ENCODE measurements at places on chromosomes 1 and 21. TPM values are rescaled to one million over a fixed set of nuclear protein-coding genes. Genes with fewer than 3 reads are reported as not detected.

The FABP3 gene
- 35.8 TPM for total RNA-seq

GRCh38 chr1:222034790-222035189 is 292.9 kb upstream of the DUSP10 start:
- no peaks in the 10 kb centered on the region for H3K36me3 ChIP-seq
- H3K27me3 ChIP-seq, result no peaks in the 10 kb centered on the region
- H3K4me3 ChIP-seq, result no peak overlapping the region
- no peak overlapping the region for H3K27ac ChIP-seq
- no peak for DNase-seq
- H3K4me1 ChIP-seq, result peaks cover 7% of the 10 kb centered on the region

DNA sequence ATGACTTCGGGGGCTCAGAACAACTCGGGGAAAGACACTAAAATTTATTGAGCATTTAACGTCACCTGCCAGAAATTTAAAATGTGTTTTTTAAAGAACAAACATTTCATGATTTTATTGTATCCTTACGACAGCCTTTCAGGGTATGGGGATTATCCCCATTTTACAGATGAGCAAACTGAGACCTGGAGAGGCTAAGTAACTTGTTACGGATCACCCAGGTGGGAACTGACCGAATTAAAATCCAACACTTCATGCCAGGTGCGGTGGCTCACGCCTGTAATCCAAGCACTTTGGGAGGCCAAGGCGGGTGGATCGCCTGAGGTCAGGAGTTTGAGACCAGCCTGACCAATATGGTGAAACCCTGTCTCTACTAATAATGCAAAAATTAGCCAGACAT is 50.9 kb downstream of the DISC1 start:
- H3K36me3 ChIP-seq, result no peaks in the 10 kb centered on the region
- no peaks in the 10 kb centered on the region for H3K4me1 ChIP-seq
- no peak overlapping the region for H3K4me3 ChIP-seq
- no peaks in the 10 kb centered on the region for H3K27me3 ChIP-seq
- no peak for DNase-seq

DNA sequence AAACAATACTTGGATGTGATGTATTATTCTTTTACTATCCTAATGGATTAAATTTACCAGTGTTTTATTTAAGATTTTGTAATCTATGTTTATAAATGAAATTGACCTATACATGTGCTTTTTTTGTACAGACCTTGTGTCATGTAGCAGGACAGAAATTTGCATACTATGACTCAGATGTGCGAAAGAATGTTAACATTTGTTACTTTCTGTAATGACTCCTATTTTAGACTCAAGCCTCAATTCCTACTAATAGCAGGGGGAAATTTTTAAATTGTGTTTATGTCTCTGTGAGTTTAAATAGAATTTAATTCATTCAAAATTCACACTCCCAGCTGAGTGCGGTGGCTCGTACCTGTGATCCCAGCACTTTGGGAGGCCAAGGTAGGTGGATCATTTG is 21.8 kb upstream of the RIMKLA start:
- H3K27me3 ChIP-seq, result no peaks in the 10 kb centered on the region
- H3K4me1 ChIP-seq, result no peaks in the 10 kb centered on the region

- no peaks in the 10 kb centered on the region for H3K27me3 ChIP-seq
- no peaks in the 10 kb centered on the region for H3K4me1 ChIP-seq
- no peak overlapping the region for H3K27ac ChIP-seq
- H3K4me3 ChIP-seq, result no peak overlapping the region
These were observed 15.0 kb downstream of the CACNA1S start for GRCh38 chr1:201096977-201097856.

Measured in esophagus muscularis mucosa (tissue), 4 donors.